ENCODE measurements at places on chromosomes 16 and 17. TPM values are rescaled to one million over a fixed set of nuclear protein-coding genes. Genes with fewer than 3 reads are reported as not detected.

HAPSTR1 gene
- 57.7 TPM for total RNA-seq

LGALS9C gene
- total RNA-seq: not detected

FBXO39 gene
- 0.90 TPM for total RNA-seq

EVPLL gene
- total RNA-seq: 0.22 TPM

PRR29 gene
- 0.90 TPM for total RNA-seq

HSPB9 gene
- total RNA-seq: not detected

EVPL gene
- total RNA-seq: 0.16 TPM

SBK1 gene
- total RNA-seq: not detected

HIGD1B gene
- 1.3 TPM for total RNA-seq

ABCA9 gene
- total RNA-seq: 57.5 TPM

NAGS gene
- total RNA-seq: 0.80 TPM

GOSR1 gene
- 50.9 TPM for total RNA-seq

CDRT15 gene
- total RNA-seq: not detected

CHRNB1 gene
- 6.8 TPM for total RNA-seq

KRT12 gene
- not detected for total RNA-seq

XPO6 gene
- 127 TPM for total RNA-seq

RGS9 gene
- total RNA-seq: 3.2 TPM

Measured in mesenteric fat pad (tissue), 1 donor.